Activated T-cell treated with anti-CD3 and anti-CD28 coated beads, Interleukin-2, amount 50 U/mL, for 24 hours (primary cell): ENCODE measurements at places on chromosomes 16 and 17.

DNA sequence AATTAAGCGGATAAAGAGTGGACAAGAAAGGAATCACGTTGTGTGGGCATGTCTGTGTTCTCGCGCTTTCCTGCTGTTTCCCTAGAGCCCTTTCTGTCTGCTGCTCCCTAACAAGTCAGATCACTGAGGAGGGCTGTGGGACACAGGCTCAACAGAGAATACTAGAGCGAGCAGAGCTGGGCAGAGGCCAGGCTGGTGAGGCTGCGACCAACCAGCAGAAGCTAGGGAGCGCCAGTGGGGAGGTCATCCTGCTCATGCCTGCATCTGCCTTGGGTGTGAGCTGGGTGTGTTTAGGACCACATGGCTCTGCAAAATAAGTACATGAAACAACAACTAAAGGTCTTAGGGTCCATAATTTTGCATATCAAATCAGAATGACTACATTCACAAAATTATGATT is 11.5 kb upstream of the FOXJ1 start:
- peak; percentile 30 for DNase-seq

DNA sequence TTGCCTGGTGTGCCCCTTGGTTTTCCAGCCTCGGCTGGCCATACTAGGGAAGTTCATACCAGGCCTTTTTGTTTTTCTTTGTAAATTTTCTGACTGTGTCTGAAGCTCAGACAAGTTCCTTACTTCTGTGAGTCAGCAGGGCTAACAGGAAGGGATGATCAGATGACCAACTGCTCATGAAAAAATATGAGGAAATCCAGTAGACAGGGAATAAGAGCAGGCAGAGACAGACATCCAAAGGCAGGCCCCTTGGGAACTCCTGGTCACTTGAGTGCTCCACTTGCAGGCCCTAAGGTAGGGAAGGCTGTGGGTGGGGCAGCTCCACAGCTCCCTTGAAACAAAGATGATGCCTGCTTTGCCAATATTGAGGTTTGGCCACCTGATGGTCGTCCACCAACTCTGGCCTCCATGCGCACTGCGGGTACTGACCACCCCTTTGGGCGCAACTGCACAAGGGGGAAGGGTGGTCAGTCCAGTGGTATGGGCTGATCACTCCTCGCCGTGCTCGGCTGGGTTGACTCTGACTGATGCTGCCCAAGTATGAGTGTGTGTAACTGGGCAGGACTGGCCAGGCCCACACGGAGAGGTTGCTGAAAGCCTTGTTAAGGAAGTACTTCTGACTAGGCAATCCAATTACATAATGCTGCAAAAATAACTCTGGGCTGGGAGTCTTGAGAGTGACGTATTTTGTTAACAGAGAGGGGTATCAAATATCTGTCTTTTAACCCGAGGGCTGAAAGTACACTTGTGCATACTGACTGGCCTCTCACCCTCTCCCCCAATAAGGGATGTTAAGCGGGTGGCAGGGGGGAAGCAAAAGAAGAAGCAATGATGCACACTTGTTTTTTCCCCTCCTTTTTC is 20.8 kb upstream of the ZFHX3 start:
- DNase-seq: no peak

GRCh38 chr16:85554889-85555718 is 58.0 kb upstream of the GSE1 start:
- peak; percentile 79 for DNase-seq

DNA sequence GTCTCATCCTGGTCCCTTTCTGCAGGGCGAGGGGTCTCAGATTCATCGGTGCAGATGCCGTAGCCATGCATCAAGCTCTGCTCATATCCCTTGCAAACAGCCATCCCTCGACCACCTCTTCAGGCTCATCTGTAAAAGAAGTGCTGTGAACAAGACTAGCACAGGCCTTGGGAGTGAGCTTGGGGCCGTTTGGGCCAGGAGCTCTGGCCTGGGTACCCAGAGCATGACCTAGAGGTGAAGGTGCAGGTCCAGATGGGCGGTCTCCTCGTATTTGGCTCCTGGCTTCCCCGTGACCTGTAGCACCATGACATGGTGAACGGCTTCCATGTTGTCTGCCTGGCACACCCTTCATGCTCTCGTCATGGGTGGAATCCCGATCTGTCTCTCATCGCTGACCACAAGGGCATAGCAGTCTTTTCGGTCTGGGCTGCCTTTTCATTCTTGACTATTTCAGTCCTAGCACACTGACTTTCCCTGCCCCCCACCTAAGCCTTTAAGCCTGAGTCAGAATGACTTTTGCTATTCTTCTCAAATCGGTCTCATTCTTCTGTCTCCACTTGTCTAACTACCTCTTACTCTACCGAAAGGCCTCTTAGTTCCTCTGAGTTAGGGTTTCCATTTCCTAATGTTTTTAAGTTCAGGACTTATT is 216.0 kb downstream of the FOXL1 start:
- no peak for DNase-seq

DNA sequence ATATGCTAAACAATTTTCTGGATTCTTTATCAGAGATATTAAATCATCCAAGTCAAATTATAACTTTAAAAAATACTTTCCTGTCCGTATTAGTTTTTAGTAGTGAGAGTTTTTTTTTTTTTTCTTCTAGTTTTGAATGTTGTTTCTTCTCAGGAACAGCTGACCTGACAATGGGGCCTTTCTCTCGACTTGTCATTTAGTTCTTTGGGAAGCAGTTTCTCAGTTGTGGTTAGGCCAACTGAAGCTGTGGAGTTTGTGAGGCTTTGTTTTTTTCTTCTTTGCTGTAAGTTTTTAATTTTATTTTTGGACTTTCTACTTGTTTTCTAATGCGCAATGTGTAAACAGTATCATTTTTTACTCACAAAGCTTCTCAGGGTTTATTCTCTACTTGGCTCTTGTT is 140.8 kb downstream of the FTO start:
- no peak for DNase-seq

- no peak for DNase-seq
Observed at GRCh38 chr17:4960279-4960922, 7.2 kb downstream of the SPAG7 start.

GRCh38 chr16:66810391-66810790 is 9.0 kb upstream of the TERB1 start:
- DNase-seq: no peak

GRCh38 chr17:58311429-58311894 is 17.1 kb downstream of the TSPOAP1 start:
- DNase-seq: no peak

DNA sequence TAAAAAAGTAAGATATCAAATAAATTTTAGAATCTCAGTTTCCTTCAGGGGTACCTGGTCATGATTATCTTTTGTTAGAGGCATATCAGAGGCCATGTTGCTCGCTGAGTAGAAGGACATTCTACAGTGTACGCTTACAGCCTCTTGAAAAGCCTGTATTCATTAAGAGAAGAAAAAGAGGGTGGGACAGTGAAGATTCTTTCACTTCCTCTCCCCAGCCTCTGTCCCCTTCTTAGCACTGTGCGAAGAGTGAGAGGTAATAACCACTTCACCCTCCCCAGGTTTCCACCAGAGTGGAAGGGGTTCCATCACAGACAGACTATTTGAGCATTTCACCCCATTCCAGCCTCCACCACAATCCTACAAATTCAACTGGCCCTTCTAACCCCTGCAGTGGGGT is 4.8 kb upstream of the LPO start:
- DNase-seq: no peak

GRCh38 chr16:28494121-28494851 is at the start of gene APOBR:
Gene APOBR, plus strand, starts transcription at chr16:28494643. Its CDS starts 39 bp downstream, at chr16:28494682.
- peak; percentile 84 for DNase-seq
